ENCODE measurements at places on chromosomes 4 and X.

DNA sequence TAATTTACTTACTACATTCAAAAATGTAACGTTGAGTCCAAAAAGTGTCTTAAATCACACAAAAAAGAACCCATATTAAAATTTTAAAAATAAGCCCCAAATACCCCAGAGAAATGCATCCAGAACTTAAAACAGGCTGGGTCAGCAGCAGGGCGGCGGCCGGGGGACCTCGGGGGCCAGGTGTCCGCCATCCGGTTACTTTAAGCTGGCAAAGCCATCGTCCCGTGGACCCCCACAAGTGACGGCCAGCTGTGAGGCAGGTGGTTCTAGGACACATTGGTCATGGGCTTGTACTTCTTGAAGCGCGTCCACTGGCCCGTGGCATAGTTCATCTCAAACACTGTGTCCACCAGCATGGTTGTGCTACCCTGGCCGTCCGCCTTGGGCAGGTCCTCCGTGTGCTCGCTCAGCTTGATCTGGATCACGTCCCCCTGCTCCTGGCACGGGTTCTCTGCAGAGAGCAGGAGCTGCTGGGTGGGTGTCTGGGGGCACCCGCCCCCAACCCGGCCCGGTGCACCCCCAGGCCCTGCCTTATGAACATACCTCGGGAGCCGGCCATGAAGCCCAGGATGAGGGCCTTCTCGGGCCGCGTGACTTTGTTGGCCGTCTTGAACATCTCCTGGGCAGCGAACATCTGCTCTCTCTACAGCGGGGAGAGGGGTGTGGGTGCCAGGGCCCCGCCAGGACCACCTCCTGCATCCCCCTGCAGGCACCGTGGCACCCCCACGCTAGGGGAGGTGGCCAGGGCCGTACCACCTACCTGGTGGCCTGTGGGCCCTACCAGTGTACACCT is 25.5 kb downstream of the NELFA start:
- no peak for DNase-seq

DNA sequence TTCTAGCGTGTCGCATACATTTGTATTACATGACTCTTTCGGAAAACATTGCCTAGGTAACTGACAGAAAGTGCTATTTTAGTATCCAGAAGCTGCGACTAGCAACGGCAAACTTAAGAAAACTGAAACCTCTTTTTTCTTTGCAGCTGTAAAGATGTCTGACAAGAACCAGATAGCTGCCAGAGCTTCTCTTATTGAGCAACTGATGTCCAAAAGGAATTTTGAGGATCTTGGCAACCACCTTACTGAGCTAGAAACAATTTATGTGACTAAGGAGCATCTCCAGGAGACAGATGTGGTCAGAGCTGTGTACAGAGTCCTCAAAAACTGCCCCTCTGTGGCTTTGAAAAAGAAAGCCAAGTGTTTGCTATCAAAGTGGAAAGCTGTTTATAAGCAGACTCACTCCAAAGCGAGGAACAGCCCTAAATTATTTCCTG is 9.4 kb downstream of the TCEANC start:
- no peak for DNase-seq

DNA sequence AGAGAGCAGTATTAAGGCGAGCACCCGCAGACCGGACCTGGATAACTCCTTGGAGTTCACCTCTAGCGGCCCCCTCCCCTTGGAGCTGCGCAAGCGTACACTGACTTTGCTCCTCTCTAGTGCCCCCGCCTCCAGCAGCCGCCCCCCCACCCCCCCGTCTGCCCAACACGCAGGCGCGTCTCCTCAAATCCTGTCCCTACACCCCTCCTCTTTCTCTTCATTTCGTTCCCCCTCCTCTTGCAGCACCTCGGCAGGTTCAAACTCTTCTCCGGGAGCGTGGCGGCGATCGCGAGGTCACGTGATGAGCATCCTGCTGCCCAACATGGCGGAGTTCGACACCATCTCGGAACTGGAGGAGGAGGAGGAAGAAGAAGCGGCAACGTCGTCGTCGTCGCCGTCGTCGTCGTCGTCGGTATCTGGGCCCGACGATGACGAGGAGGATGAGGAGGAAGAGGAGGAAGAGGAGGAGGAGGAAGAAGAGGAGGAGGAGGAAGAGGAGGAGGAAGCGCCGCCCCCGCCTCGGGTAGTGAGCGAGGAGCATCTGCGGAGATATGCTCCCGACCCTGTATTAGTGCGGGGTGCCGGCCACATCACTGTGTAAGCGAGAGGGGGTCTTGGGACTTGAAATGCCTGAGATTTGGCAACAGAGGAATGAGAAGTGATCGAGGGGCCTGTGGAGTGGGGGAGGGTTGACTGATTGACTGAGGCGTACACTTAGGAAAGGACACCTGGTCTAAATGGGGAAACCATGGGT is at the start of gene CHIC1:
Gene CHIC1 (plus strand): TSS at position 214 of the 754 bp plus-strand sequence. CDS start 88 bp downstream, at position 302.
- DNase-seq: peak; percentile 62

GRCh38 chr4:24024605-24025004 is 134.8 kb upstream of the PPARGC1A start:
- no peak for DNase-seq

- no peak for DNase-seq
These were observed 118.1 kb downstream of the TBL1X start for GRCh38 chrX:9582956-9583355.

GRCh38 chr4:130985371-130985770 is 1889.4 kb downstream of the C4orf33 start:
- peak; percentile 18 for DNase-seq

DNA sequence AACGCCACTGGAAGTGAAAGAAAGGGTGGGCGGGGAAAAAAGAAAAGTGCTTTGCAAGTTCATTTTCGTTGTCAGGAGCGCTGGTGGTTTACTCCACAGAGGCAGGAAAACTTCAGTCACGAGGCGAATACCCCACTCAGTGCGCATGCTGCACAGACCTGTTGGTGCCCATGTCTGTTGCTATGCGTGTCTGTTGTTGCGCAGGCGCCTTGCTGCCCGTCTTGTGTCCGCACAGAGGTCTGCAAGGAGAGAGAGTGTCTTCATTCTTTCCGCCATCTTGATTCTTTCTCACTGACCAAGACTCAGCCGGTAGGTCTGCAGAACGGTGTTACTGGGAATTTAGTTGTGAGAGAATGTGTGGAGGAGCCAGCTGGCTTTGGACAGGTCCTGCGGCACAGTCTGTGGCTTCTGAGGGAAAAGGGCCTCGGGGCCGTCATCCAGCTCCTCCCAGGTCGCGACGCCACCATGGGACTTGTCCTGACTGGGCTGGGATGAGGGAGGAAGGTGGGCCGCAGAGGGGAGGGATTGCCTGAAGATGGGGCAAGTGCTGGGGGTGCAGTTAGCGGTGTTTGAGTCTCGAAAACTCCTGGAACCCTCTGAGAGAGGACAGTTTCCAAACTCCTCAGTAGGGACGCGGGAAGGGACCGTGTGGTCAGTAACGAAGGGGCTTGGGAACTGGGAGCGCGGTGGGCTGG is at the start of gene PAGE2:
Gene PAGE2 (plus strand): TSS at position 224 of the 695 bp plus-strand sequence. CDS start 1,003 bp downstream, outside the sequence.
- no peak for DNase-seq

DNA sequence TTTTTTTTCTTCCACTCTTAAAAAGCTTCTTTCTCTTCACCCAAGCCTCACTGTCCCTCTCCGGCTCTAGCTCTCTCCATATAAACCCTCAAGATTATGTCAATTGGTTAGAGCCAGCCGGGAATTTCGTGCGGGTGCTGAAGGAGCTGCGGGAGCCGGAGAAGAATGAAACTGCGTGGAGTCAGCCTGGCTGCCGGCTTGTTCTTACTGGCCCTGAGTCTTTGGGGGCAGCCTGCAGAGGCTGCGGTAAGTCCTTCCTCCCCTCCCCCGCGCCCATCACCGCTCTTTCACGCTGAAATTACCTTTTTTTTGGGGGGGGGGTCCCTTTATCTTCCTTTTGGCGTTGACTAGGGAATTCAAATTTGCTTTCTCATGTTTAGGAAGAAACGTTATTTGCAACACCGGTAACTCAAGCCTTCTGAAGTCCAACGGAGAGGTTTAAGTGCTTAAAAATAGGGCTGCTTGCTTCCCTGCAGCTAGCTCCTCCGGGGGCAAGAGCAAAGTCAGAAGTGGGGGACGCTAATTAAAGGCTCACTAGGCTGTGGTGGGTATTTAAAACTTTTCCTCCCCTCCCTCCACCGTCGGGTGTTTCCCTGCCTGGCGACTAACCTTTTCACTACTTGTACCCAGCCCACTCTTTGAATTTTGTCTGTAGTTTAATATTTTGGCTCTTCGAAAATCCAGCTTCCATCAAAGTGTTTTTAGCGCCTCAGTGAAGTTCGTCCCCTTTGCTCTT is 491 bp downstream of the COL4A5 start:
- peak; percentile 17 for DNase-seq

DNA sequence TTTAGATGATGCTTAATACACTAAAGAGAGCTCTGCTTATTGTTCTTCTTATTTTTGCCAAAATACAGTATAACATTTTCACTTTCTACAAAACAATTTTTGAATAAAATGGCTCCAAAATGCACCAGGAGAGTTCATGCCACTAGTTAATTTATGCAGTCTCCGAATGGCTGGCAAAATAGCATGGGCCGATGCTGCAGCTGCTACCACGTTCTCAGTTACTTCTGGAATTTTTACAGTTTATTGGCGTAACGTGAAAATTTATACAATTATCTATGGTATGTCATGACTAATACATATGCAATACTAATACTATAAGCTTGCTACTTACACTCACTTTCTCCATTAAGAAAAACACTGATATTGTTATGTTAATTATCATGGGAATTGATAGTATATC is 16.5 kb downstream of the KLHL13 start:
- DNase-seq: no peak

- DNase-seq: peak; percentile 45
These were observed 8.7 kb upstream of the TIMP1 start for GRCh38 chrX:47573341-47574075.

DNA sequence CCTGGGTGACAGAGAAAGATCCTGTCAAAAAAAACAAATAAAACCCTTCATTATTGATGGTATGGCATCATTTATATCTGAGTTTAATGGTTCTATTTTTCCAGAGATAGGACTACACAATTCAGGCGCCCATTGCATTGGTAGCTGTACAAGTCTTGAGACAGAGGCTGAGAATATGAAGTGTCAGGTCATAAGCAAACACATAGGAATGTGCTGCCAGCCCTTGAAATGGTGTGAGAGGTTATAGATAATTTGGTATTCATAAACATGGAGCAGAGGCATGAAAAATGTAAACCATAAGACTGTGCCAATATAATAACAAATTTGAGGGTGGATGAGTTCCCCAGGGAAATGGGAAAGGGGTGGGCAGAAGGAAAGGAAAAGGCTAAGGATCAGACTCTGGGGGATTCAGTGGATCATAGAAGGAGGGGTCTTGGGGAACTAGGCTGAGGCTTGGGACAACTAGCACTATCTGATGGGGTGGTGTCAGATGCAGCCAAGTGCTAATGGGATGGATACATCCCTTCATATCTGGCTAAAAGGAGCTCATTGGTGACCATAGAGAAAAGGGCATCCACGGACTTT is 50.8 kb downstream of the MAOA start:
- DNase-seq: no peak

DNA sequence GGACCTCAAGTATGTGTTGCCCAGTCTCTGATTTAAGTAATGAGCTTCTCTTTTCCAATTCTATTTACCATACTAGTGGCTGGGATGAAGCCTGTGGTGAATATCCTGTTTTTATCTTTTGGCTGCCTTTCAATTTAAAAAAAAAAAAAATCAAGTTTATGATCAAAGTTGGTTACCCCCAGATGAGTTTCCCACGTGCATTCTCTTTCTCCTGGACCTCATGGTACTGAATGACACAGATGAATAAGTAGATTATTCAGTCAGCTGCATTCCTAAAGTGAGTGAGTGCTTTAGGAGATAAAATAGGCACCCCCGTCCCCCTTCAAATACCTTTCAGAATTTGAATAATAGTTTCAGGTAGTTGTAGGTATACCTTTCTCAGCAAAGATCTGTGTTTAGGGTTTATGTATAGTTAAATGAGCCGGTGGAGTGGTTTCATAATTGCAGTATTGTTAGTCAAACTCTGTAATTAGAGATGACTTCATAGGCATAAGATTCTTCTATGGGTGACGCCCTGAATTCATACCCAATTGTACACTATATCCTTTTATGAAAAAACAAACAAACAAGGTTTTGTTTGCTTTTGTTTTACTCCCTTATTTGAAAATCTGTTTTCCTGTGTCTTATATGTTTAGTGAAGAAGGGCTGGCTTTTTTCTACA is 41.9 kb downstream of the PLS3 start:
- no peak for DNase-seq

- DNase-seq: no peak
These were observed 32.1 kb upstream of the MSN start for GRCh38 chrX:65635378-65635777.

DNA sequence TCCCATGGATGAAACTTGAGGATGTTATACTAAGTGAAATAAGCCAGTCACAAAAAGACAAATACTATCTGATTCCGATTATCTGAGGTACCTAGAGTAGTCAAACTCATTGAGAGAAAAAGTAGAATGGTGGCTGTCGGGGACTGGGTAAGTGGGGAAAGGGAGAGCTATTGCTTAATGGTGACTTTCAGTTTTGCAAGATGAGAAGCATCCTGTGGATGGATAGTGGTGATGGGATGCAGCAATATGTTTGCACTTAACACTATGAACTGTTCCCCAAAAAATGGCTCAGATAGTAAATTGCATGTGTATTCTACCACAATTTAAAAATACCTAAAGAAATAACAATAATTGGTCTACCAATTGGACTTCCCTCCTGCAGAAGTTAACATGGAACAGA is 181.5 kb downstream of the SHROOM3 start:
- DNase-seq: no peak

- DNase-seq: no peak
These were observed 17.4 kb downstream of the SORCS2 start for GRCh38 chr4:7209699-7210098.

DNA sequence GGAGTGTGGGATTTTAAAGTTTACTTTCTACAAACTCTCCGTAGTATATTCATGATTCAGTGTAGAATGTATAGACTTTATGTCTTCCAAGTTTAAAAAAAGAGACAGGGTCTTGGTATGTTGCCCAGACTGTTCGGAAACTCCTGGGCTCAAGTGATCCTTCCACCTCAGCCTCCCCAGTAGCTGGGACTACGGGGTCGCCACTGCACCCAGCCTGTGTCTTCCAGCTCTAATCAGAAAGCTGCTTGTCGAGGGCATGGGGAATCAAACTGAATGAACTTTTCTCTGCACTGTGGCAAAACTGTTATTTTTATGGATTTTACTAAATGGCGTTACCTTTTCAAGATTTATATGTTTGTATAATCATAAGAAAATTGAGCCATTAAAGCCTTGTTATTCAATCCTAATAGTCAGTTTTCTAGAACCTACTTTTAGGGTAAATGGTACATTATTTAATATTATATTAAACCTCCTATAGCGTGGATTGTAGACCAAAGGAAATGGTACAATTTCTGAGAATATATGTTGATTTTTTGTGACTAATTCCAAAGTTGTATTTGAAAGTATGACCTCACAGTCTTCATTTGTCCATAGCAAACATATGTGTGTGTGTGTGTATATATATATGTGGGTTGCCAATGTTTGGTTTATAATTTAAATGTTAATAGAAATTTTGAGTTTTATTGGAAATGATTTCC is 1.1 kb downstream of the BLOC1S4 start:
- DNase-seq: no peak

Data from endothelial cell (in vitro differentiated cells).